NCI-H187 (cell line): ENCODE measurements at places on chromosomes 13 and 19.

GRCh38 chr13:21324803-21325202 is 134.3 kb downstream of the ZDHHC20 start:
- DNase-seq: no peak

DNA sequence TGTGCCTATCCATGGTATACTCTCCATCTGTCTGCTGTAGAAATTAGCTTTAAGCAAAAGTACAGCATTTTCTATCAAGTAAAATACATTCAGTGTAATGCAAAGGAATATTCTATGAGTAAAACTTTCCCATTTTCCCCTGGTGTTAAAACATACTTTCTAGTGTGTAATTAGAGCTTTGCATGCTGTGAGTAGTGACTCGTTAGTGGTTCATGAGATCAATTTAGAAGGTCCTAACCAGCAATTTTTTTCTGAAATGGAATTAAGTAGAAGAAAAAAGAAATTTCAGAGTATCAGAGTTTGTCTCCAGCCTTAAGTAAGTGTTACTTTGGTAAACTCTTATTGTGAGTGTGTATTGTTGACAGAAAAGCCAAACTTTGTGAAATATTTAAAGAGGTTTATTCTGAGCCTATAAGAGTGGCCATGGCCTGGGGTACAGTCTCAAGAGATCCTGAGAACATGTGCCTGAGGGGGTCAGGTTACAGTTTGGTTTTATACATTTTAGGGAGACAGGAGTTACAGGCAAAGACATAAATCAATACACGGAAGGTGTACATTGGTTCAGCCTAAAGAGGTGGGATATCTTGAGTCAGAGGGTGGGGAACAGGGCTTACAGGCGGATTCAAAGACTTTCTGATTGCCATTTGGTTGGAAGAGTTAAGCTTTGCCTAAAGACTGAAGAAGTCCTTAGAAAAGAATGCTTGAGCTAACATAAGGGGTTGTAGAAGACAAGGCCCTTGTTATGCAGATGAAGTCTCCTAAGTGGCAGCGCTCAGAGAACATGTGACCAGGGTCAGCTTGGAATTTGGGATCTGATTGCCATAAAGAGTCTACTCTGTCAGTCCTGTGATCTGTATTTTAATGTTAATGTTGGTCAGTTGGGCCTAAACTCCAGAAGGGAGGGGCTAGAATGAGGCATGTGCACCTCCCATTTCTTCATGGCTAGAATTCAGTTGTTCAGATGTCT is 25.5 kb downstream of the FAM187B start:
- DNase-seq: no peak

DNA sequence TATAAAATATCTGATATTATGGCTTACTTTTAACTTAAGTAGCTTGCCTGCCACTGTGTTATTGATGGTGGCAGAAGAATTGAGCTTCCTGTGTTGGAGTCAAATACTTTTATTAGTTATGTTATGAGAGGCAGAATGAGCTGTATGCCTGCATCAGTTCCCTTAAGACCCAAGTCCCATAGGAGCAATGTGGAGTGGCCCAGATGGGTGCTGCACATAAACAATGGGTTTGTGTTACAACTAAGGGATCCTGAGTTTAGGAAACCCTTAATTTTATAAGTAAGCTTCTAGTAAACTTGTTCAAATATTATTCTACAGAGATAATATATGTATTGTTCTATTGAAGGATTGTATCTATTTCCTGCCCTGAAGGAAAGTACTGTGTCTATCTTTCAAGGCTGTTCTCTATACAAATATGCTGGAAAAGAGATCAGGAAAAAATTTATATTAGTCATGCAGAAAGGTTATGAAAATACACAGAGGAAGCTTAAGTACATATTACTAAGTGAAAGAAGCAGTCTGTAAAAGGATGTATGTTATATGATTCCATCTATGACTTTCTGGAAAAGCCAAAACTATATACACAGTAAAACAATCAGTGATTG is 2018.0 kb upstream of the PCDH20 start:
- DNase-seq: no peak

GRCh38 chr13:76459863-76460262 is 426.3 kb downstream of the KCTD12 start:
- no peak for DNase-seq

- no peak for DNase-seq
Observed at GRCh38 chr13:43391036-43391435, 367.6 kb downstream of the DNAJC15 start.

DNA sequence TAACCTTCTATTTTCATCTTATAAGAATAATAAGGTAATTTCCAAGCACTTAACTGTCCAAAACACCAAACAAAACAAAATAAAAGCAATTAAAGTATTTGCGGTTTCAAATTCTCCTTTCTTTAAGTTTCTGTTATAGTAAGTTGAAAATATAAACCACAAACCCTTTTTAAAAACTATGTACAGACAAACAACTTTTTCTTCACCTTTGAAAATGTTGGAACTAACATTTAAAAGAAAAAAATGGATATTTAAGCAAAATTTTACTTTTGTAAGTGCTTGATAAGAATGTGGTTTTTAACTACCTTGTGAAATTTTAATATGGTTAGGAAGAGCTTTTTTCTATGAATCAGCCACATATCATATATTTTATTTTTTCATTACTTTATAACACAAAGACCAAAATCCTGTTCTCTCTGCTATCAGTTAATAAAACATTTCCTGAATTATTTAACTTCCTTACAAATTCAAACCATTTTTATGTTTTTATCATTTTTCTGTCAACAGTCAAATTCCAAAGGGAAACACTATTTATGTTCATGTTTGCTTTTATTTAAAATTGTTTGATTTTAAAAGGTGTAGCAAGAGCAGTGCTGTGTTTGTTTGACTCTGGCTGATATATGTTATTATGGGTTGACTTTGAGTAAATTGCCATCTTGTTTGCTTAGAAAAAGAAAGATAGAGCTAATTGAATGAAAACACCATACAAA is 554.1 kb upstream of the KLHL1 start:
- no peak for DNase-seq

GRCh38 chr13:95221971-95222732 is 79.1 kb downstream of the ABCC4 start:
- no peak for DNase-seq

DNA sequence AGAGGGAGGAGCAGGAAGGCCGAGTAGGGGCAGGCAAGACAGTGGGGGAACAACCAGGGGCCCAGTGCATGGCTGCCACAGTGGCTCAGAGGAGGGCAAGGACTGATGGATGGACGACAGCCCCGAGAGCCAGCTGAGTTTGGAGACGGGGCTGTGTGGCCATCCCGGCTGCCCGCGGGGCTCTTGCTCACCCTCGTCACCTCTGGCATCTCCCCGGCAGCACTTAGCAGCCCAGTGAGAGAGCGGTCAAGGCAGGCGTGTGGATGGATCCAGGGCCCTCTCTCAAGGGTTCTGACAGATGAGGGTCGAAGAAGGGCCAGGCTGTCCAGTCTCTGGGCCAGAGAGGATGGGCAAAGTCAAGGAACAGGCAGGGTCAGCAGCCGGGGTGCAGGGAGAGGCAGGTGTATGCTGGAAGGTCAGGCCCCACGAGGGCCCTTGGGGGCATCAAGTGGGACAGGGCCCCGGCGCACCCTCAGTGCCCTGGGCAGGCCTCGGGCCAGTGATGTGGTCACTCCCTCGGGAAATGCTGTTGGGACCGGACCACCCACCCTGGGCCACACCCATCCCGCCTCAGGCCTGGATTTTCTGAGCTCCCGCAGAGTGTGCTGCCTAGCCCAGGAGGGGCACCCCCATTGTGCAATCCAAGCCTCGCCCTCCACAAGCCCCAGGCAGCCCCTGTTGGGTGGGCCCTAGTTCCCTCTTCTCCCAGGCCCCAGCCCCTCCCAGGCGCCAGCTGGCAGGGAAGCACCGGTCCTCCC is 56.4 kb upstream of the TPM4 start:
- DNase-seq: no peak

GRCh38 chr13:77502104-77502720 is 33.3 kb upstream of the SCEL start:
- DNase-seq: no peak

GRCh38 chr13:112792511-112792910 is 102.7 kb downstream of the ATP11A start:
- DNase-seq: no peak

DNA sequence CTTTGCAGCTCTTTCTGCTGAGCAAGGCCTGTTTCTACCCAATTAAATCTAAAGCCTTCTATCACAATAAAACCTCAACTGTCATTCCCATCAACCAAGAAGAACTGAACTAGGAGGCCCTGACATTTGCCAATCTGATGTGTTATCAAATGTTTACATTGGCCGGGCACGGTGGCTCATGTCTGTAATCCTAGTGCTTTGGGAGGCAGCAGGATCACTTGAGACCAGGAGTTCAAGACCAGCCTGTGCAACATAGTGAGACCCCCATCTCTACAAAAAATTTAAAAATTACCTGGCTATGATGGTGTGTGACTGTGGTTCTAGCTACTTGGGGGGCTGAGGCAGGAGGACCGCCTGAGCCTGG is 2.8 kb upstream of the FBXO17 start:
- DNase-seq: no peak

- DNase-seq: no peak
Observed at GRCh38 chr19:12596485-12596884, 14.1 kb downstream of the ZNF490 start.

- no peak for DNase-seq
Observed at GRCh38 chr13:20553311-20553710, 13.6 kb upstream of the IFT88 start.

DNA sequence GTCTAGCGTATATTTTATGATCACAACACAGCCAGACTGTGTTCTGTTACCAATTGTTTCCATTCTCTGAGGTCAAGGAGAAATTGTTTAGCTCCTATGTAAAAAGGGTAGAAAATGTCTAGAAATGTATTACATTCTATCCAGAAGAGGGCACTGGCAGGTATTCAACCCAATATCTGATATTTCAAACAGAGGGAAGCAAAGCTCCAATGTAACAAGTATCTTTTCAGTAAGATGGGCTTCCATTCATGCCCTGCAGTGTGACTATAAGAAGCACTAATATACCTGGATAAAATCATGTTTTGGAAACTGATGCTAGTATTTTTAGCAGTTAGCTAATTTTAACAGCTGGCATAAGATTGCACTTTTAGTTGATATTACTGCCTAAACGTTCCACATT is 312.7 kb downstream of the FGF14 start:
- DNase-seq: no peak

DNA sequence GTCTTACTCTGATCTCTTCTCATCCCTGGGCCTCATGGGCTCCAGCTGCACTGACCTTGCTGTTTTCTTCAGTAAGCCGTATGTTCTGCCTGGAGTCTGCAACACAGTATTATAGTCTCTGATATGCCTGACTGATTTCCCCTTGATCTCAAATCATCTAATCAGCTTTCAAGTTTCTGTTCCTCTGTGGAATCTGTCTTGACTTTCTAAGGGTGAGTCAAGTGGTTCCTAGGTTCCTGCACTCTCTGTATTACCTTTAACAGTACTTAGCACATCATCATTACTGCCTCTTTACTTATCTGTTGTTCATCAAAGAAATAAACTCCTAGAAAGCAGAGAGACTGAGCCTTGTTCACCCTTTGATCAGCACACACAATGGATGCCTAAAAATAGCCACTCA is 350.7 kb downstream of the LMO7 start:
- DNase-seq: no peak

DNA sequence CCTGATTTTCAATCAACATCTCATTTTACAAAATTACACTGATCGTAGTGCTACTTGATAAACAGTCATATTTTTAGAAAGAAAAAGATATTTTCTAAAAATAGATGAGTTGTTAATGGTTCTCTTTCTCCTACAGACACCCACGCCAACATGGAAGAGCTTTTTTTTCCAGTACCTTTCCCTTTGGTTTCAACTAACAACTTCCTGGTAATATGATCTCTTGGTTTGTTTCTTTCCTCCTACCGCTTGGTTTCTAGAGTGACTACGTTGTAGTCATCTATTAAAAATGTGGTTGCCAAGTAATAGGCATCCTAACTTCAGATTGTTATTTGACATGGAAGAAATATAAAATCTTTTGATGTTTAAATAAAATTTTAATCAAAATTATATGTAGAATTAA is 189.0 kb downstream of the LACC1 start:
- DNase-seq: no peak

DNA sequence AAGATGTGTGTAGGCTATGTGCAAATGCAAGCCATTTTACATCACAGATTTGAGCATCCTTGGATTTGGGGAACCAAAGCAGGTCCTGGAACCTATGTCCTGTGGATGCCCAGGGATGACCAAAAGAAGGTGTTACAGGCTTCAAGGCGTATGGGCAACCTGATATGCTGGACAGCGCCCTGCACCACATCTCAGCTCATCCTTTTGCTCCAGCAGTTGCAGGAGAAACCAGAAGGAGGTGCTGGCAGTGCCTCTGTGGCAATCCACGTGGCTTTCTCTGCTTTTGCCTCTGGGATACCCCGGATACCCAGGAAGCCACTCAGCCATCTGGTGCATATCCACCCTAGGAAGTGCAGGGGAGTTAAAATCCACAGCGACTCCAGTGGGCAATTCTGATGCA is 110.3 kb upstream of the VSTM2B start:
- no peak for DNase-seq

- no peak for DNase-seq
Observed at GRCh38 chr19:28977826-28978225, 235.1 kb downstream of the UQCRFS1 start.

DNA sequence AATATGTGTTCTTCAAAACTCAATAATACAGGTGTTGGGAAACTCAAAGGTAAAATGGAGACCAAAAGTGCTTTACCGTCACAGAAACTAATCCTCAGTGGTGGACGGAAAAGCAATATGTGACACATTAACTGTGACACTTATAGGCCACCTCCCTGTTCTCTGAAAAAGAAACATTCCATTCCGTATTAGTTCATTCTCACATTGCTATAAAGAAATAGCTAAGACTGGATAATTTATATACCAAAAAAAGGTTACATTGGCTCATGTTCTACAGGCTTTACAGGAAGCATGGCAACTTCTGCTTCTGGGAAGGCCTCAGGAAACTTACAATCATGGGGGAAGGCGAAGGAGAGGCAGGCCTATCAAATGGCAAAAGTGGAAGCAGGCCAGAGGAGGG is 435.3 kb upstream of the HTR2A start:
- DNase-seq: no peak

DNA sequence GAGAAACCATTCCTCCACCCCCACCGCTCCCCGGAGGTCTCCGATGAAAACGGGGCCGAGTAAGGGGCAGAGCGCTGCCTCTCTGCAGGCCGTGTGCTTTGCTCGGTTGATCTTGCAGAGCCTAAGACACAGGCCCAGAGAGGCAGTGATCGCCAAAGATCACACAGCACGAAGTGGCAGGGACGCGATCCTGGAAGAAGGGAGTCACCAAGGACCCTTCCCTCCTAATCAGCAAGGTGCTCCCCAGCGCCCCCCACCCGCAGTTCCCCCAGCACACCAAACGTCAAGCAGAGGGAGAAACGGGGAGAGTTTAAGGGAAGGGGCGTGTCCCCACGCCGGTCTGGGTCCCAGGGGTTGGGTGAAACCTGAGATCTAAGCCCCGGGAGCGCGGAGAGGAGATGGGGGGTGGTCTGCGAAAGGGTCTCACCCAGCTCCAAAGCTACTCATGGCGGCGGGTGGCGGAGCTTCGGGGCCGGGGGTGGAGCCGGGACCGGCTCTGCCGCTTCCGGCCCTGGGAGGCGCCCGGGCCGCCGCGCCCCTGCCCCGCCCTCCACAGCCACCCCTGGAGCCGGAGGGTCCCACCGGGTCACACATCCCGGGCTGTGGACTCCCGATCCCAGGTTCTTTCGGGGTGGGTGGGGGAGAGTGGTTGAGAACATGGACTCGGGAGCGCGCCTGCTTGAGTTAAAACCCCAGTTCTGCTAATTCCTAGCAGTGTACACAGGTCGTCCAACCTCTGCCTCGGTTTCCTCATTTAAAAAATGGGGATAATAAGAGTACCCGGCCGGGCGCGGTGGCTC is at the start of gene EML2:
Gene EML2 (minus strand): TSS at position 468 of the 800 bp plus-strand sequence. CDS start 21 bp downstream, at position 447.
- no peak for DNase-seq
